Activated CD8-positive, alpha-beta memory T cell treated with anti-CD3 and anti-CD28 coated beads for 4 hours (primary cell): ENCODE measurements at places on chromosomes 16 and 17.

DNA sequence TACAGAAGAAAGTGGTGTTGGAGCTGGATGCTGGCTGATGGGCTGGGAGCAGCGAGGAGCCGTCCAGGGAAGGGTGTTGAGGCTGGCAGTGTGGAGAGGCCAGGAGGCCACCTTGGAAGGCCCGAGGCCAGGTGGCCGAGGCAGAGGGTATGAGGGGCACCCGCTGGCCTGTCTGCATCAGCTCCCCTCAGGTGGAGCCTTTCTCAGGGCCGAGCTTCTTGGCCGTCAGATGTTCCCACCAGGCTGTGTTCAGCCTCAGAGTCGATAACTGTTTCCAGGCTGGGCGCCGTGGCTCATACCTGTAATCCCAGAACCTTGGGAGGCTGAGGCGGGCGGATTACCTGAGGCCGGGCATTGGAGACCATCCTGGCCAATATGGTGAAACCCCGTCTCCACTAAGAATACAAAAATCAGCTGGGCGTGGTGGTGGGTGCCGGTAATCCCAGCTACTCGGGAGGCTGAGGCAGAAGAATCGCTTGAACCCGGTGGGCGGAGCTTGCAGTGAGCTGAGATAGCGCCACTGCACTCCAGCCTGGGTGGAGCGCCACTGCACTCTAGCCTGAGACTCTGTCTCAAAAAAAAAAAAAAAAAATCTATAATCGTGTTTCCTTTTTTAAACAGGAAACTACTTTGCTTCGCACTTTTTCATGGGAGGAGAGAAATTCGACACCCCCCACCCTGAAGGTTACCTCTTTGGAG lies 25.3 kb downstream of the MGRN1 start:
- no peak for DNase-seq

- DNase-seq, result no peak
These were observed 297.1 kb upstream of the MAF start for GRCh38 chr16:79897453-79898146.

- DNase-seq, result no peak
These were observed 44.0 kb downstream of the ZNF276 start for GRCh38 chr16:89765292-89765830.

DNA sequence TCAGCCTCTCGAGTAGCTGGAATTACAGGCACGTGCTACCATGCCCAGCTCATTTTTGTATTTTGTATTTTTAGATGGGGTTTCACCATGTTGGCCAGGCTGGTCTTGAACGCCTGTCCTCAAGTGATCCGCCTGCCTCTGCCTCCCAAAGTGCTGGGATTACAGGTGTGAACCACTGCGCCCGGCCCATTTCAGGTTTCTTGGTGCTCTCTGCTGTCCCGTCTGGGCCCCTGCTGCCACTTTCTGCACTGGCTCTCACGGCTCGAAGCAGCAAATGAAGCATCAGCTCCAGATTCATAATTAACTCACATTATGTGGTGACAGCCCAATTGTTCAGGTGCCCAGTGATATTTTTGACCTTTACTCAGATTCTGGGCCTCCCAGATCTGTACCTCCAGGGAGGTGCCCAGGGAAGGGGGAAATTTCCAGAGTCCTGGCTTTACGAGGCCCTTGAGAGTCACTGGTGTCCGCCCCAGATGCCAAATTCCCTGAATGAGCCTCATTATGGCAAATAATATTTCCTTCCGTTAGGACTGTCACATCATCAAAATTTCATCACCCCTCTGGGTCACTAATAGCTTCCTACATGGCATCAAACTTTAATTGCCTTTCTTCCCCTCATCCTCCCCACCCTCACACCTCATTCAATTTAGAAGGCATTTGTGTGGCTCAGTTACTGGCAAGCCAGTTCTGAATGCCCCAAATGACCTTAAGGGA lies 9.0 kb downstream of the SDK2 start:
- no peak for DNase-seq

DNA sequence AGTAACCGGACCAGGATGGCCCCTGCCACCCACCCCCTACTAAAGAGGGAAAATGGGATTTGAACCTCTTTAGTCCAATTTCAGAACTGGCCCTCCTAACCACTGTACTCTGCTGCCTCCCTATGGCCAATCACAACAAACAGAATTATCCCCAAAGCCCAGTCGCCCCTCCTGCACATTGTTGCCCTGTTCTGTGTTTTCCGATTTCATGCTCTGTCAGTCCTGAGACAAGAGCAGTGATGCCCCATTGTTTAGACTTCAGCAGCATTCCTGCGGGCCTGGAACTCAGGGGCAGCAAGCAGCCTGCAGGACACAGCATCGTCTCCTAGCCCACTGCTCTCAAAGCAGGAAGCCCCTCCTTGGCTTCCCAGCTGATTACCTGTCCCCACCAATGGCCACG lies 20.5 kb upstream of the KLHL11 start:
- no peak for DNase-seq

GRCh38 chr17:77676237-77676661 lies 282.3 kb upstream of the TNRC6C start:
- no peak for DNase-seq

DNA sequence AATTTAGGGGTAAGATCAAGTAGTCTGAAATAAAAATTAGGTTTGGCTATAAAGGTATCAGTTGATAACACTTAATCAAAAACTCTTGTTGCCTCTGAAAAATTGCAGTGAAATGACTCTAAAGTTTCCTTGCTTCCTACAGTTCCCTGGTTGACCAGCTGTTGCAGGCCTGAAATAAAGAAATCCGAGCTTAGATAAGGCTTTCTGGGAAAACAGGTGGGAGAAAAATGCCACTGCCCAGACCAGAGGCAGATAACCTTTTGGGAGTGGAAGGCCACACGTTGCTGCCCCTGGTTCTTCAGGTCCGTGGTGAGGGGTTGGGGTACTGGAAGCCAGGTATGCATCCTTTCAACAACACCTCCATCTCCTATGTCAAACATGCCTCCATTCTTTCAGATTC lies 111.3 kb downstream of the HS3ST3A1 start:
- DNase-seq, result no peak

GRCh38 chr16:83899978-83900377 lies 1.1 kb downstream of the MLYCD start:
- DNase-seq, result no peak

DNA sequence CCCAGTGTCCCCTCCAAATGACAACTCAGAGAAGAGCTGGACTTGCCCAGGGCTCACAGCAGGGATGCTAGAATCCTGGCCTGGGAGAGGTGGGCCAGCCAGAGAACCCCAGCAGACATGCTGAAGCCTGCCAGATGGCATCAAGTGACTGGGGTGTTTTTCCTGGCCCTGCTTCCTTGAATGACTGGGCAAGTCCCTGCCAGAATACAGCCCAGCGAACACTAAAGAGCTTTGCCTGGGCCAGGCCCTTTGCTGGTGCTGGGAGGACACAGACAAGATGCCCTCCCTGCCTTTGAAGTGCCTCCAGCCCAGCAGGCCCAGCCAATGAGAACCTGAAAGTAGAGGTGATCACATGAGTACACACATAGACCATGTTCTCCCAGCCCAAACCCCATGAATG lies 11.5 kb downstream of the ZNF319 start:
- no peak for DNase-seq

GRCh38 chr16:26987597-26988010 lies 79.1 kb upstream of the C16orf82 start:
- no peak for DNase-seq

- DNase-seq, result no peak
These were observed 9.2 kb upstream of the ALDOC start for GRCh38 chr17:28585851-28586250.

DNA sequence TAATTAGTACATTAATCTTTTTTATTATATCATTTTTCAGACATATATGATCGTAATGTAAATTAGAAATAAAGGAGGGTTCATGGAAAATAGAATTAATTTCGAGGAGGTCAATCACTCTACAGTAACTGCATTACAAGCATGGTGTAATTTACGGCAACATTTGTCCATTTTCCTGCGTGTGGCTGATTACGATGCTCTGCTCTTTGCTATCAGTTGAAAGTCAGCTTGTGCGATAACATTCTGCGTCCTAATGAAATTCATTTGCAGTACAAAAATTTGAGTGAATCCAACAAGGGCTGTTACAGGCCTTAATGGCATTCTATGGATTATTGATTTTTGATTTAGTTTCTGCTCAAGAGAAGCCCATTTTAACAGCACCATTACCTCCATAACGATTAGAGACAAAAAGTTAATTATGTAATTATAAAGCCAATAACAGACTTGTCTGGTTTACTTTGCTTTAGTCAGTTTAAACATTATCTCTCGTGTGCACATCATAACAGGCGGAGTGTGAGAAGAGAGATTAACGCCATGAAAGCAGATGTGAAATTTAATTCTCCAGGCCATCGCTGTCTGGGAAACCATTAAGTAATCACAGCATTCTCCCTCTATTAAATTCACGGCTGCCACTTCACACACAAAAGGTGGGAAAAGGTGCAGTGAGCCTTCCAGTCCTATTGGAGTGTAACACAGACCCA lies 256.4 kb upstream of the IRX3 start:
- DNase-seq, result no peak

DNA sequence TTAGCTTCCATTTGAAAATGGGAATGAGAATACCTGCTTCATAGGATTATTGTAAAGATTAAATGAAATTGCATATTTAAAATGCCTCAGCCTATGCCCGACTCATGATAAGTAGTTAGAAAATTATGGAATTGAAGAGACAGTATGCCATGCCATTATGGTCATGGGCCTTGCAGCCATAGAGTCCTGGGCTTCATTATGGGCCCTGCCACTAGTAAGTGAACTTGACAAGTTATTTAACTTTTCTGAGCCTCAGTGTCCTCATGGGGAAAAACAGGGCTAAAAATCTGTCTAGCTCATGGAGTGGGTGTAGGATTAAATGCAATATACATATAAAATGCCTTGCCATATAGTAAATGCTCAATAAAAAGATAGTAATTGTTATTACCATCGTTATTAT lies 133.2 kb downstream of the NPIPB5 start:
- no peak for DNase-seq
